ENCODE measurements at places on chromosomes 12 and 14. TPM values are rescaled to one million over a fixed set of nuclear protein-coding genes. Genes with fewer than 3 reads are reported as not detected.

DNA sequence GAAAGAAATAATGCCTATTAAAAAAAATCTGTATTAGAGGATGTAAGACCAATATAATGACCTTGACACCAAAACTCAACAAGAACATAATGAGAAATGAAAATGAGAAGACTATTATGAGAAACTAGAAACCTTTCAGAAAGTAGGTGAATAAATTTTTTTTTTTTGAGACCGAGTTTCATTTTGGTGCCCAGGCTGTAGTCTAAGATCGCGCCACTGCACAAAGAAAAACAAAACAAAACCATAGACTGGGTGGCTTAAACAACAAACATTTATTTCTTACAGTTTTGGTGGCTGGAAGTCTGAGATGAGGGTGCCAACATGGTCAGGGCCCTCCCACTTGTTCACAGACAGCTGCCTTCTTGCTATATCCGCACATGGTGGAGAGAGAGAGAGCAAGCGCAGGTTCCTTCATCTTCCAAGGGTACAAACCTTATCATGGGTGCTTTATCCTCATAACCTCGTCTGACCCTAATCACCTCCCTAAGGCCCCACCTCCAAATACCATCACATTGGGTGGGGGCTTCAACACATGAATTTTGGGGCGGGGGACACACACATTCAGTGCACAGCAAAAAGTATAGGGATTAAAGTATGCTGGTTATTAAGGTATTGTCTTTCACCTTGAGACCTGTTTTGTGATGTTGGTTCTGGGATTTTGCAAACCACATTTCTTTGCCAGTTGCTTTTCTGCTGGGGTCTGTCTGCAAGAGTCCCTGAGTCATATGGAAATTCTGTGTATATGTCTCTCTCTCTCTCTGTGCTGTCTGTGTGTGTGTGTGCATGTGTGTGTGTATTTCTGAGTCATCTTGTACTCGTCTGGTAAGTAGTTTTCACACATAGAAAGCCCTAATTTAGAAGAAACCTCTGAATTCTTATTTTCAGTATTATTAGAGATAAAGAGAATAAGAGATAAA, 26.2 kb downstream of the ZCRB1 start:
- no peak for DNase-seq

DNA sequence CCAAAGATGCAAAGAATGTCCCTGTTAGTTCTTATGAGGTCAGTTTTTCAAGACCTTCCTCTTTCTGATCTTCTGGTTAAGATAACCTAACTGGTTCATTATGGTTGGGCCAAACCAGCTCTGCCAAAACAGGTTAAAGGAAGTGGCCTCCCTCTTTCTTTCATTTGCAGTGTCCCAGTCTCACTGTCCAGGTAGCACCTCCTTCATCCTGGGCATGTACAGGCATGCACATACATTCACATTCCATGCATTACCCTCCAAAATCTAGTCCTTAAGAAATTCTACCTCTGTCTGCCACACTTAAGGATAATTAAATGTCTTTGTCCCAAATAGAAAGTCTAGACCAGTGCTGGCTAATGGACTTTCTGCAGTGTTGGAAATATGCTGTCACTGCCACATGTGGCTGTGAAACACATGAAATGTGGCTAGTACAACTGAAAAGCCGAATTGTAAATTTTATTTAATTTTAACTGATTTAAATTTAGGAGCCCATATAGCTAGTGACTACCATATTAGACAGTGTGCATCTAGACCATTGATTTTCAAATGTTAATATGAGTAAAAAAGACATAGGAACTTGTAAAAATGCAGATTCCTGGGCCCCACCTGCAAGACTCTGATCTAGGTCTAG, 169.3 kb downstream of the PCNX1 start:
- DNase-seq, result no peak

- no peak for DNase-seq
Measured at GRCh38 chr14:57998766-57999165, 132.9 kb upstream of the SLC35F4 start.

- no peak for DNase-seq
Measured at GRCh38 chr12:127548123-127548553, 718.8 kb upstream of the TMEM132C start.

DNA sequence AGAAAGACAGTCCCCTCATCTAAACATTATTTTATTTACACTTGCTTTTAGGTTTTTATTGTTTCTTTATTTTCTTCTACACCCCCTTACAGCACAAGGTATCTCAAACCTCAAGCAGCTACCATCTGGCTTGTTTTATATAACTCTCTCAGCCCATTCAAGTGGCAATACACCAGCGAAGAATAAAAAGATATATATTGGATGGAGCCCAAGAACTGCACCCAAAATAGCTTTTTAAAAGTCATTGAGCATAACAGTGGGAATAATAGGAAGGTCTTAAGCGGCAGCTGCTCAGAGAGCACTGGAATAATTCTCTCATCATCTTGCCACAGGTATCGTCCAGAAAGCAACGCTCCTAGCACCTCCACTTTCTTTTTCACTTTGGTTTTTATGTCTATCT, 322.5 kb downstream of the SYT1 start:
- DNase-seq, result no peak

GRCh38 chr12:78278706-78279190, 448.1 kb downstream of the NAV3 start:
- no peak for DNase-seq

The CS gene
- 393 TPM for total RNA-seq

The IL31 gene
- not detected for total RNA-seq

The TRPV4 gene
- total RNA-seq, result not detected

The ADAMTS20 gene
- total RNA-seq, result not detected

The SLC25A21 gene
- total RNA-seq, result 0.13 TPM

The RNASE2 gene
- total RNA-seq, result 0.90 TPM

The GTF2A1 gene
- 25.5 TPM for total RNA-seq

Data from psoas muscle (tissue), 8 donors.